CD4-positive, alpha-beta T cell (primary cell): ENCODE measurements at places on chromosomes 5 and 9.

DNA sequence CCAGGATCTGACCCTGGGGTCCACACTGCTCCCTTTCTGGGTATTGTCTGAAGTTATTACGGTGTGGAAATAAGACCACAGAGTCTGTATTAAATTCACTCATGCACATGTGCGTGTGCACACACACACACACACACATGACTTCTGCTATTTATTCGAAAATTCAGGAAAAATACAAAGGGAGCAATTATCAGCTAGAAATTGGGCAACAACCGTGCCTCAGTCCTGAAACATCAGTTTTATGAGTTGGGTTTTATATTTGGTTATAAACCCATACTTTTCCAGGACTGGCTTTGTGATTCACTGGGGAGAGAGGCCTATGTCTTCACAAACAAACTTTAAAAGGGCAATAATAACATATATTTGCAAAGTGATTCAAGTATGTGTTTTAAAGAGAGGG lies 90.2 kb downstream of the ANGPTL2 start:
- no peak overlapping the region for H3K4me3 ChIP-seq
- H3K4me1 ChIP-seq, result no peaks in the 10 kb centered on the region
- H3K36me3 ChIP-seq, result no peaks in the 10 kb centered on the region
- H3K27me3 ChIP-seq, result no peaks in the 10 kb centered on the region
- no peak overlapping the region for H3K27ac ChIP-seq
- DNase-seq, result no peak

DNA sequence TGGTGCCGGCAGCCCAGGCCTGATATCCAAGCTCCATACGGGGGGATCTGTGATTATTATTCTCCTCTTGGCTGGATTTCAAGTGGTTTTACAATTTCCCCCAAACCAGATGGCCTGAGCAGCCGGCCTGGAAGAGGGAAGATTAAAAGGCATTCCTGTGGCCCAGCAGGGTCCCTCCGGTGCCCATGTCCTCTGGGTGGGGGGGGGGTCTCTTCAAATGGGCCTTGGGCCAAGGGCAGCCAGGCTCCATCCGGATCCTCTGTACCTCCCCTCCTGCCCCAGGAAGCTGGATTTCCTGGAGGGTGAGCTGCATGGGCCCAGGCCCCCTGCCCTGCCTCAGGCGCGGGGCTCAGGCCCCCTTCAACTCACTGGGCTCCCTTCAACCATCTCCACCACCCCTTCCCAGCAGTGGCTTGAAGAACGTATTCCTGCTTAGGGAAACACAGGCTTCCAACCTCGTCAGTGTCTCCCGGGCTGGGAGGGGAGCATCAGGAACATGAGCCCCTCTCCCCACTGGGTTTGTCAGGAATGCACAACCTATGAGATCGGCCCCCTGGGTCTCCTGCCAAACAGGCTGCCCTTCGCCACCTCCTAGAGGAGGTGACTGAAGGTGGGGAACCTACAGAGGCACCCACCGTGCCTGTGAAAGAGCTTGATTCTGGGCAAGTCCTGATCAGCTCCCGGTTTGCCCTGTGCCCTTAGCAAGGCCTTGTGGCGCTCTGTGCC lies 62.9 kb upstream of the ORM1 start:
- H3K27ac ChIP-seq, result no peak overlapping the region
- no peaks in the 10 kb centered on the region for H3K36me3 ChIP-seq
- no peak for DNase-seq
- no peak overlapping the region for H3K4me3 ChIP-seq

DNA sequence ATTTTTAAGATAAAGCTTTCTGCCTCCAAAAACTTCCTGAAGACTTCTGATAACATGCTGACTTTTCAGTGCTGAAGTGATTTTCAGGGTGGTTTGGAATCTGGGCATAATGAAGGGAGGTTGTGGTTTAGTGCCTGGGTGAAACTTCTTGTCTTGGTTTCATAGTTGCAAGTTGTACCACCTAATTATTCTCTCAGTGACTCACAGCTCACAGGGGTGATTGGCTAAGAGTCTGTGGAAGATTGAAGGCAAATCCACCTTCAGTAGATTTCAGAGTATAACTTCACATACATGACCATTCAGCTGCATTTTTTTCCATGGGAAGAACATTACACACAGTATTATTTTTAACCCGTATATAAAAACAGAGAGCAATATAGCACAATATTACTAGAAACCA lies 199.9 kb downstream of the PTTG1 start:
- no peak overlapping the region for H3K4me3 ChIP-seq
- no peak for DNase-seq
- no peaks in the 10 kb centered on the region for H3K27me3 ChIP-seq
- no peaks in the 10 kb centered on the region for H3K4me1 ChIP-seq
- no peaks in the 10 kb centered on the region for H3K36me3 ChIP-seq

- no peaks in the 10 kb centered on the region for H3K27me3 ChIP-seq
- no peaks in the 10 kb centered on the region for H3K36me3 ChIP-seq
- H3K27ac ChIP-seq, result no peak overlapping the region
- H3K4me3 ChIP-seq, result no peak overlapping the region
- no peaks in the 10 kb centered on the region for H3K4me1 ChIP-seq
- DNase-seq, result no peak
Measured at GRCh38 chr5:53017383-53017782, 28.2 kb downstream of the ITGA2 start.

DNA sequence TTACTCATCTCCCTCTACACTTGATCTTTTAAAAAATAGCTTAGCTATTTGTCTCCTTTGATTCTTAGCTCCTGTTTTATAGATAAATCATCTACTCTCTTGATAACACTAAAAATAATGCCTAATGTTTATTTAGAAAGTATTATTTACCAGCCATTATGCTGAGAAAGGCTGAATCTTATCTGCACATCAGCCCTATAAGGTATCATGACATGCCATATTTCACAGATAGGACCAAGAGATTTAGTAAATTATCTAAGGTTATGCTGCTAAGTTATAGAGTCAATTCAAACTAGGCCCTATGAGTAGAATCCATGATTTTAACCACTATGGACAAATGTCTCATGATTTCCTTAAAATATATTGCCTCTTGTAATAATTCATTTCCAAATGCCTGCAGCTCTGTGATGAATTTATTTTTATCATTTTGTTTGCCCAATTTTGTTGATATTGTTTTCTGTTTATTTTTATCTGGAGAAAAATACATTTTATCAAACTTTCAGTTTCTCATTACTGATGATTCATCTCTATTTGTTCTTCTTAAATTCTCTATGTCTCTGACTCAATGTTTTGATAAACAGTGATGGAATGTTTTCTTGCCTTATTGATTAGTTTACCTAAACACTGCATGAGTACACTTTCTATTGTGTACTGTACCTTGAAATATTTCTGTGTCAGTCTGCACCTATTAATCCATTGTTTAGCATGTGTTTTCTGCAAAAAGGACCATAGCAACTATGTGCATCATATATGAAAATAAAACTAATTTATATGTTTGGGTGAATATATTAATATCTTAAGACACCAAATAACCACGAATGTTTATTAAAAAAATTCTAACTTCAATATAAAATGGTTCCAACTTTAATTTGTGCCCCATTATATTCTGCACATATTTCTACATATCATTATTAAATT lies 300.8 kb downstream of the CDH9 start:
- no peaks in the 10 kb centered on the region for H3K36me3 ChIP-seq
- DNase-seq, result no peak

- no peak for DNase-seq
- H3K4me1 ChIP-seq, result no peaks in the 10 kb centered on the region
Measured at GRCh38 chr5:78078858-78079257, 215.6 kb downstream of the AP3B1 start.

DNA sequence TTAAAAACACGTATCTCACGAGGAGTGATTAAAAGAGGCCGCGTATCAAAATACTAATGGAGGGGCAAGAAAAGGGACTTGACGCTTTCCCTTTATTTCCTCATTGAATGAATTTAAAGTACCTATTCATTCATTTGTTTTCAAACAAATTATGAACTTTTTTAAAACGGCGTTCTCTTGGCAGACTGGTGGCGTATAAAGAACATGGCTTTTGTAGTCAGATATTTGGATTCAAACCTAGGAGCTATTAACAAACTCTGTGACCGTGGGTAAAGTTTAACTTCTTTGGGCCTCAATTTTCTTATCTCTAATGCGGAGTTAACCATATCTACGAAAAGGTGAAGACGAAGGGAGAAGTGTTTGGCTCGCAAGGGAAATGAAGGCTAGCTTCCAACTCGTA lies 876 bp downstream of the CAAP1 start:
- H3K4me1 ChIP-seq, result peaks cover 23% of the 10 kb centered on the region
- no peak for DNase-seq
- H3K27ac ChIP-seq, result peak overlapping the region; percentile 94
- H3K27me3 ChIP-seq, result no peaks in the 10 kb centered on the region
- H3K36me3 ChIP-seq, result peaks cover 3% of the 10 kb centered on the region
- peak overlapping the region; percentile 88 for H3K4me3 ChIP-seq

DNA sequence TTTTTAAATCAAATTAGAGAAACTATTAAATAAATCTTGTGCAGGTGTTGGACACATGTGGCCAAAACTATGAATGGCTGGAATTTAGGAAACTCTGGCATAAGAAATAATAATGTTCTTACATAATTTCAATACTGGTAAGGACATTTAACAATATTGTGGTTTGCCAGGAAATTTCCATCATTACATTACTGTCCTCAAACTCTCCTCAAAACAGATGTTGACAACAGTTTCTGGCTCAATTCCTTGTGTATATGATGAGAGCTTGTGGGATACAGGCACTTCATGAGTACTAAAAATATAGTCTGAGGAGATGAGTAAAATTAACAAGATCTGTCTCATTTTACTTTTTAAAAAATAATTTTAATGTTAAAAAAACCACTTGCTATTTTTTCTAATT lies 27.9 kb downstream of the MCTP1 start:
- H3K27ac ChIP-seq, result no peak overlapping the region
- DNase-seq, result no peak
- no peaks in the 10 kb centered on the region for H3K36me3 ChIP-seq
- no peak overlapping the region for H3K4me3 ChIP-seq
- no peaks in the 10 kb centered on the region for H3K27me3 ChIP-seq

- DNase-seq, result no peak
- no peaks in the 10 kb centered on the region for H3K27me3 ChIP-seq
Measured at GRCh38 chr9:137353223-137354152, 51.4 kb upstream of the NRARP start.

GRCh38 chr5:142779163-142779840 lies 9.1 kb downstream of the ARHGAP26 start:
- H3K27me3 ChIP-seq, result no peaks in the 10 kb centered on the region
- no peaks in the 10 kb centered on the region for H3K36me3 ChIP-seq
- no peak for DNase-seq
- H3K27ac ChIP-seq, result no peak overlapping the region

- no peak overlapping the region for H3K27ac ChIP-seq
- no peak overlapping the region for H3K4me3 ChIP-seq
- no peaks in the 10 kb centered on the region for H3K4me1 ChIP-seq
Measured at GRCh38 chr5:45038366-45038987, 229.7 kb downstream of the MRPS30 start.

- H3K4me3 ChIP-seq, result no peak overlapping the region
- H3K4me1 ChIP-seq, result no peaks in the 10 kb centered on the region
- no peaks in the 10 kb centered on the region for H3K27me3 ChIP-seq
- DNase-seq, result no peak
- no peaks in the 10 kb centered on the region for H3K36me3 ChIP-seq
Measured at GRCh38 chr5:76273206-76273885, 129.7 kb upstream of the IQGAP2 start.

- H3K27ac ChIP-seq, result no peak overlapping the region
- peaks cover 8% of the 10 kb centered on the region for H3K4me1 ChIP-seq
- H3K4me3 ChIP-seq, result no peak overlapping the region
- no peak for DNase-seq
Measured at GRCh38 chr5:998246-999031, 10.2 kb upstream of the NKD2 start.

DNA sequence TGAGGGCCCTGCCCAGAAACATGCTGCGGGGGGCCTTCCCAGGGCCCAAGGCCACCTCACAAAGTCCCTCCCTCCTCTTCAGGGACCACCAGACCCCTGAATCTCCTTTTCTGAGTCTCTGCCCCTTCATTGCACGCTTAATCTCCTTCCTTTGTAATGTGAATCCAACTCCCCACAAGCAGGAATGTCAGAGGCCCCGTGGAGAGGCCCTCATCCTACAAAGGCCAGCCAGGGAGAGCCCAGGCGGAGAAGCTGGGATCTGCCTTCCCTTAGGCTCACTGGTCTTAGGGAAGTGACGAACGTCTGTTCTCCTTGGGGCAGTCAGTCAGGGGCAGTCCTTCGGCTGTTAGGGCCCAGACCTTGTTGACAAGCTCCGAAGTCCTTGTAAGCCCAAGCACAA lies 2.3 kb downstream of the SMIM33 start:
- peaks cover 35% of the 10 kb centered on the region for H3K36me3 ChIP-seq
- DNase-seq, result no peak
- peak overlapping the region; percentile 65 for H3K27ac ChIP-seq
- H3K27me3 ChIP-seq, result no peaks in the 10 kb centered on the region
- H3K4me3 ChIP-seq, result no peak overlapping the region

DNA sequence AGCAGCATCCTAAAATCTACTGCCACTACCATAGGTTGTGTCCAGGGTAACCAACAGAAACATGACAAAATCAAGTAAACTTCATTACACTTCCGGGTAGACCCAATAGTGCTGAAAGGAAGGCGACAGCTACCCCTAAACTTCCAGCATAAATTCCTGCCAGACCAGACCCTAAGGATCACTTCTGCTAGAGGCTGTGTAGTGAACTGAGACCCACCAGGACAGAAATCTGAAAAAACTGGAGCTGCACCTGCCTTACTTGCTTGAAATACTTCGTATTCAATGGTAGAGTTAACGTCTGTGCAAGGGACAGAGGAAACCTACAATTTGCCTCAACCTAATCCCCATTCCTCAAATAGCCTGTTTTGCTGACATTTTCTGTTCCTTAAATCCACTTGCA lies 1.0 kb upstream of the SECISBP2 start:
- peak overlapping the region; percentile 97 for H3K27ac ChIP-seq
- no peaks in the 10 kb centered on the region for H3K27me3 ChIP-seq
- no peak overlapping the region for H3K4me3 ChIP-seq
- peaks cover 8% of the 10 kb centered on the region for H3K36me3 ChIP-seq
- peaks cover 19% of the 10 kb centered on the region for H3K4me1 ChIP-seq

GRCh38 chr5:76819851-76820525 lies 1.2 kb downstream of the F2RL1 start:
- no peak overlapping the region for H3K27ac ChIP-seq
- DNase-seq, result peak; percentile 4
- no peaks in the 10 kb centered on the region for H3K36me3 ChIP-seq
- peak overlapping the region; percentile 87 for H3K4me3 ChIP-seq

DNA sequence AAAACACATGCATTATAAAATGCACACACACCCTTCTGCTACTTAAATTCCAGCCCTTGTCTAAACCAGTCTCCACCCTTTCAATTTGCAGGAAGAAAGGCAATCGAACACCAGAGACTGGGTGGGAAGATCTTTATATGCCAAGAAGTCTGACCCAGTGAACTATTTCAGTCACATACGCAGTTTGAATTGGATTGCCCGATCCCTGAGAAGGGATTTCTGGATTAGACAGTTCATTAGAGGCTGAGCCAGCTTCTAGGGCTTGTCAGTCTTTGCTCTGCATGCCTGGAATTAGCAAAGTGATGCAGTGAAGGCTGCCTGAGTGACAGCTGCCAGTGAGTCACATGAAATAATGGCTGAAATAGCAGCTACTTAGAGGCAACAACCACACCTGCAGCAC lies 159.9 kb downstream of the PPP2R2B start:
- DNase-seq, result no peak
- no peaks in the 10 kb centered on the region for H3K4me1 ChIP-seq
- no peak overlapping the region for H3K27ac ChIP-seq

- DNase-seq, result no peak
- H3K36me3 ChIP-seq, result no peaks in the 10 kb centered on the region
- H3K27ac ChIP-seq, result no peak overlapping the region
- H3K4me1 ChIP-seq, result no peaks in the 10 kb centered on the region
- no peaks in the 10 kb centered on the region for H3K27me3 ChIP-seq
Measured at GRCh38 chr9:112135706-112136105, 39.4 kb downstream of the SUSD1 start.
